Nephron progenitor cell (in vitro differentiated cells): ENCODE measurements at places on chromosomes 16 and 17.

DNA sequence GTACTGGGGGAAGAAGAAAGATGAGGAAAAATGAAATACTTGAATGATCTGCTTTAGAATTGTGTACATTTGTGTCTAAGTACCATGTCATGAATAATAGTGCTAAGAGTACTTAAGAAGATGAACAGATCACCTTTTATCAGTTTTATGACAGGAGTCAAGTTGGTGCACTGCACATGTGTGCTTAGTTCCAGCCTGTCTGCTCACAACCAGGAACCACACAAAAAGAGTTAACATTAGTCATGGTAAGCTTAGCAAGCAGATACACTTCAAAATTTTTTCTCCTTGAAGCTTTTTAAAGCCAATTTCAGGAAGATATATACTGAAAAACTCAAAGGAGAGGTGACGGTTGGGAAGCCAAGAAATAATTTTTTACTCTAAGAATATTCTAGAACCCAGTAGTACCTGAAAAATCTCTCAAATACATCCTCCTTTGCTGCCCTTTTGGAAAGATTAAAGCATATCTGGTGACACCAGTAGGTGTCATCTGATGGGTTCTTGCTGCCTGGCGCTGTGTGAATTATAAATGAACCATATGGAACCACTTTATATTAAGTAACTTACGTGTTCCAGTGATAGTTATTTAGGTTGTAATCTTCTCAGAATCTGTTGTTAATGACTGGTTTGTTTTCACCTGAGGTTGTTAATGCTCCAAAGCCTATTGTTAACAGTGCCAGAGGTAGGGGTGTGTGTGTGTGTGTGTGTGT is 93.4 kb downstream of the MSI2 start:
- DNase-seq: no peak

GRCh38 chr17:51706093-51706492 is 445.7 kb downstream of the UTP18 start:
- DNase-seq: no peak

DNA sequence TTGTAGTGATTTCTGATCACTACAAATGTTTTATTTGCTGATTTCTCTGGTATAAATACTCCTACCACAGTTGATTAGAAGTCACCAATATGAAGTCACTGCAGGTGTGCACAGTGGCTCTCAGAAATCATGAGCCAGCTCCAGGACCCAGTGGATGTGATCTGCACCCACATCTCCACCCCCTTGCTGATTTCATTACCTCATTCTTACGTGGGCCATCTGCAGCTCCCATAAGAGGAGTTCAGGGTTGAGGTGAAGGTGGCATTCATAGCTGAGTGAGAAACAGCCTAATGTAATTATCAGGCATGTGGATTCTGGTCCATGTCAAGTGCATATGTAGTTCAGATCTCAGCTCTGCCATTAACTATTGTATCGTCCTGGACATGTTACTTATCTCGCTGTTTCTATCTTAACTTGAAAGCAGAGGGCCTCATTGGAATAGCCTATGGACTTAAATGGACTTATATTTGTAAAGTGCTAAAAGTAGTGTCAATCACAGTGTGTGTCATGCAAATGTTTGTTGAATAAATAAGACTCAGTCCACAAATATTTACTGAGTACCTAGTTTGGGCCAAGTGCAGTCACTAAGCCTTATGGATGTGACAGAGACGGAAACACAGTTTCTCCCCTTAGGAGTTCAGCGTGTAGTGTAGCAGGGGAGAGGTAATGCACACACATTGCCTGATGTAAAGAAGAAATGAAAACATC is 40.7 kb upstream of the ZKSCAN2 start:
- DNase-seq: no peak

DNA sequence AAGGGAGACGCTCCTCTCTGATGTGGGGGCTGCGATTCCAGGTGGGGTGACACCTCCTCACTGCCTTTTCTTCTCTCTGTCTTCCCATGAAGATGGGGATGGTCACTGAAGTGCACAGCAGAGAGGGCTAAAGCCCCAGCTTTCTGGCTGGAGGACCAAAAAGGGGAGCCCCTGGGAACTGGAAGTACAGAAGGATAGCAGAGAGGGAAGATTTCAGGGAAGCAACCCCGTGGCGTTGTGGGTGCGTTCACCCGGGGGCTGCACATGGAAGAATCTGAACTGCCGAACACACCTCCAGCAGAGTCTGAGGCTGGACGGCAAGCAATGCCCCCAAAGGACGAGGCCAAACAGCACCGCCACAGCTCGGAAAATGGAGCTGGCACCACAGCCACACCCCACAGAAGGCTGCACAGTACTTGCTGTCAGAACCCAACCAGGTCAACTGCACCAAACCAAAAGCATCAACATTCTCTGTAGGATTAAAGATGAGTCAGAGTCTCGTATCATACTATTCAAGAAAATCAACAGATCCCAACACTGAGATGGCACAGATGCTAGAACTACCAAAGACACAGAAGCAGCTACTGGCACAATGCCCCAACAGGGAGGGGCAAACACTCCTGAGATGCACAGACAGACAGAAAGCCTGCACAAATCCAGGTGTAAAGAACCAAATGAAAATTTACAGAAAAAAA is 49.9 kb downstream of the MAP1LC3B start:
- no peak for DNase-seq

DNA sequence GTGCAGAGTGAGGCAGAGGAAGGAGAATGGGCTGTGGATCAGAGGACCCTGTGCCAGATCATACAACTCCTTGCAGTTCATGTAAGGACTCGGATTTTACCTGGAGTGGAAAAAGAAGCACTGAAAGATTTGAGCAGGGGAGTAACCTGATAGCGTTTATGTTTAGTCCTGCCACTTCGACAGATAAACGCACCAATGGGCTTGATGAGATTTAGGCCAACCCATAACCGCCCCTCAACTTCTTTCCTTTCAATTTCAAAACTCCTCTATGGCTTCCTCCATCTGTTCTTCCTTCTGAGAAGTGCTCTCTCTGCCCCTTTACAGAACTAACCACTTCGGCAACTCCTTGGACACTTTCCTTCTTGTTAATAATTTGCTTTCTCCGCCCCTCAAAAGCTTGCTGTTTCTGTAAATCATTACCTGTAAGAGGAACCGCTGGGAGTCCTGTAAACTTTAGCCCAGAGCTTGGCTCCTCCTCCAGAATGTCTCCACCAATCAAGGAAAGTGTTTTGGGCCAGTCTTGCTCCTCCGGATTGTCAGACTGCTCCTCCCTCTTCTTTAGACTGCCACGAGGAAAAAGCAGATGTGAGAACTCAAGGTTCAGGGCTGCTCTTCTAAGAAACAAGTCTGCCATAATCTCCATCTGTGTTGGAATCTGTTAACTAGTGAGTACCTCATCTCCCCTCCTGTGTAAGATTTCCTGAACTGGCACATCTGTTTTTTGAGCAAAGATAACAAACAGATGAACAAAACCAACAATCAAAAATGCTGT is at the start of gene ACSM3:
TSS of gene ACSM3 (plus strand) at position 554 of the 772 bp plus-strand sequence. CDS start 6,021 bp downstream, outside the sequence.
- DNase-seq: peak; percentile 29

DNA sequence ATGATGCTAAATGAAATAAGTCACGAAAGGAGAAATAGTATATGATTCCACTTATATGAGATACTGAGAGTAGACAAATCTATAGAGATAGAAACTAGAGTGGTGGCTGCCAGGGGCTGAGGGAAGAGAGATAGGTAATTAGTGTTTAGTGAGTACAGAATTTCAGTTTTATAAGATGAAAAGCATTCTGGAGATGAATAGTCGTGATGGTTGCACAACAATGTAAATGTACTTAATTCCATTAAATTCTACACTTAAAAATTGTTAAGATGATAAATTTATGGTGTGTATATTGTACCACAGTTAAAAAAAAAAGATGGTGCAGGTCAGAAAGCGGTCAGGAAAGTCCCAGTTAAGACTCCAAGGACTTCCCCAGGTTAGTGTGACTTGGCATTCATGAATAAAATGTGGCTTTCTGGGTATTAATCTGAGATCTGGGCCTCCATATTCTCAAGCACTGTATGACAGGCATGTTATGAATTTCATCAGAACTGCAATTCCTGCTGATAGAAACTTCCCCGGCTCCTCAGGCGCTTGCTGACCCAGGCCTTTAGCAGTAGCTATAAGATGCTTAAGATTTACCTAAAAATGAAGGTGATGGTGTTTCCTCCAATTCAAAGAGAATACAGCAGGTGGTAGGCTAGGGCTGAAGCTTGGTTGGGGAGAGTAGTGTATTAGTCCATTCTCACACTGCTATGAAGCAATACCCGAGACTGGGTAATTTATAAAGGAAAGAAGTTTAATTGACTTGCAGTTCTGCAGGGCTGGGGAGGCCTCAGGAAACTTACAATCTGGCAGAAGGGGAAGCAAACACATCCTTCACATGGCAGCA is 115.3 kb upstream of the SOX9 start:
- no peak for DNase-seq

DNA sequence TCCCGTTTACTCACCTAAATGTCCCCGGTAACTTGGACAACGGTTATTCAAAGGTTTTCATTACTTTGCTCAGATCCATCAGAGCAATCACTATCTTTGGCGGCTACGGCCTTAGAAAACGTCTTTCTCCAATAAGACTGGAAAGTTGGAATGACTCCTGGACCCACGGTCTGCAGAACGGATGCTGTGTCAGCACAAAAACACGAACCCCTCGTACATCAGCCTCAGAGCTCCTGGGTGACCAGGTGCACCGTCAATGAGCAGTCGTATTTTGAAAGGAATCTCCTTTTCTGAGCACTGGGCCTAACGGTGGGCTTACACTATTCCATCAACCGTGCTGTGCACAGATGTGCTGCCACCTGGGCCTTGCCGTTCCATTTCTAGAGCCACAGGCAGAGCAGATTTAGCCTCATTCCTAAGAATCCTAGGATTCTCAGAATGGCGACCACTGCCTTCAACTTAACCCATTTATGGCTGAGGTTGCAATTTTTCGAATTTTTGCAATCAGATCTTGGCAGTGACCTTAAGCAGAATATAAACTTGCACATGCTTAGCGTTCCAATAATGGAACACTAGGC is 110.8 kb upstream of the ZNF750 start:
- no peak for DNase-seq
